ENCODE measurements at places on chromosomes 7 and 10.
A peak's percentile ranks its signal among the peaks of the same experiment; 100 is the strongest.

GRCh38 chr7:23383225-23383624, 84.1 kb downstream of the MALSU1 start:
- no peak for DNase-seq

DNA sequence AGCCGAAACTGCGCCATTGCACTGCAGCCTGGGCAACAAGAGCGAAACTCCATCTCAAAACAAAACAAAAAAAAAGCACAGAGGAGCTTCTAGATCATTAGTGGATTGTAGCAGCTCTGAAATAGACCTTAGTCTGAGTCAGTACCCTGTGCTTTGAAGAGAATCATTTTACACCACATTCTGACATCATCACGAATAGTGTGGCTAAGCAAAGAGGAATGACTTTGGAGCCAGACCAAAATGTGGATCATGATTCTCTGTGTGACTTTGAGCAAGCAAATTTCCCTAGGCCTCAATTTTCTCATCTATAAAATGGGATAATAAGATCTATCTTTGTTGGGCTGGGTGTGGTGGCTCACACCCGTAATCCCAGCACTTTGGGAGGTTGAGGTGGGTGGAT, 618.9 kb downstream of the CALN1 start:
- DNase-seq: no peak

GRCh38 chr7:115850774-115851173, 179.8 kb downstream of the TFEC start:
- DNase-seq: no peak

- no peak for DNase-seq
Measured at GRCh38 chr10:11499425-11500071, 111.9 kb downstream of the USP6NL start.

GRCh38 chr10:124291001-124291701, 127.6 kb downstream of the OAT start:
- DNase-seq: peak; percentile 95

DNA sequence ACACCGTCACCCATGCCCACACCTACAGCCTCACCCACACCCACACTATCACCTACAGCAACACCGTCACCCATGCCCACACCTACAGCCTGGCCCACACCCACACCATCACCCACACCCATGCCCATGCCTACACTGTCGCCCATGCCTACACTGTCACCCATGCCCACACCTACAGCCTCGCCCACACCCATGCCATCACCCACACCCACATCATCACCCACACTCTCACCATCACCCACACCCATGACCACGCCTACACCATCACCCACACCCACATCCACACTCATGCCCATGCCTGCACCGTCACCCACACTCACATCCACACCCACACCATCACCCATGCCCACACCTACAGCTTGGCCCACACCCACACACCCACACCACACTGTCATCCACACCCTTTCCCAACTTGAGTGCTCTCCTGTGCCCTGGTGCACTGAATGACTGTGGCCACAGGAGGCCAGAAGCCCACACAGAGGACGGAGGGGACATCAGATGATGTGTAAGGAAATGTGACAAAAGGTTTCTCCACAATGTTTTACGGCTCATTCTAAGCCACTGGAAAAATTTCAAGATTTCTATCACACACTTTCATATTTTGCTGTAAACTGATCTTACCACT, 153.3 kb downstream of the WDR37 start:
- no peak for DNase-seq

DNA sequence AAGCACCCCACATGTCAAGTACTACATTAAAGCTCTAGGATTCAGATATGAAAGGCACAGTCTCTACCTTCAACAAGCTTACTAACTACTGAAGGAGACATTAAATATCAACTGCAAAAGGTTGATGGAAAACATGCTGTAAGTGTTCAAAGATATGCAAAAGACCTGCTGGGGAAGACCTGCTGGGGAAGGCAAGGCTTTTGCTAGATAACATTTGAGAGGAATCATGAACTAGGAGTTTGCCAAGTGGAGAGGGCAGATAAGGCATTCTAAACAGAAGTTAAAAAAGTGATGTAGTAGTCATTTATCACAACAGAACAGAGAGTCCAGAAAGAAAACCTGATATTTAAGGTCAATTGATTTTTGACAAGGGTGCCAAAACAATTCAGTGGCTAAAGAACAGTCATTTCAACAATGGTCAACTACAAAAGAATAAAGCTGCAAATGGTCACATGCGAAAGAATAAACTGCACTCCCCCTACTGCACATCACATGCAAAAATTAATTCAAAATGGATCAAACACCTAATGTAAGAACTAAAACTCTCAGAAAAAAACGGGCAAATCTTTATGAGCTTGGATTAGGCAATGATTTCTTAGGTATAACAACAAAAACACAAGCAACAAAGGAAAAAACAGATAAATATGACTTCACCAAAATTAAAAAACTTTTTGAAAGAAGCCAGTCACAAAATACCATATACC, 23.0 kb upstream of the MSS51 start:
- no peak for DNase-seq

DNA sequence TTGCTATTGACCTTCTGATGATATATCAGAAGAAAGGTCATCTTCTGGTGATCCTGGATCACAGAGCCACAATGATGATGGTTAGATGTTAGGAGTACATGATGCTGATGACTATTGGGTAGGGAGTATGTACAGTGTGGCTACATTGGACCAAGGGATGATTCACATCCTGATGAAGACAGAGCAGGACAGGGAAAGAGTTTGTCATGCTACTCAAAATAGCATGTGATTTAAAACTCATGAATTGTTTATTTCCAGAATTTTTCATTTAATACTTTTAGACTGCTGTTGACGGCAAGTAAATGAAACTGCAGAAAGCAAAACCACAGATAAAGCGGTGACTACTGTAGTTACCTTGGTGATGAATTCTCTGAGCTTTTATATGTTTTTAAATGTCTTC, 397.3 kb downstream of the PPP1R3A start:
- peak; percentile 42 for DNase-seq

GRCh38 chr10:3828404-3829155, 43.6 kb upstream of the KLF6 start:
- peak; percentile 12 for DNase-seq

GRCh38 chr7:29342761-29343160, 148.2 kb downstream of the CHN2 start:
- DNase-seq: no peak

- no peak for DNase-seq
Measured at GRCh38 chr10:35636956-35637355, 5.1 kb downstream of the FZD8 start.

DNA sequence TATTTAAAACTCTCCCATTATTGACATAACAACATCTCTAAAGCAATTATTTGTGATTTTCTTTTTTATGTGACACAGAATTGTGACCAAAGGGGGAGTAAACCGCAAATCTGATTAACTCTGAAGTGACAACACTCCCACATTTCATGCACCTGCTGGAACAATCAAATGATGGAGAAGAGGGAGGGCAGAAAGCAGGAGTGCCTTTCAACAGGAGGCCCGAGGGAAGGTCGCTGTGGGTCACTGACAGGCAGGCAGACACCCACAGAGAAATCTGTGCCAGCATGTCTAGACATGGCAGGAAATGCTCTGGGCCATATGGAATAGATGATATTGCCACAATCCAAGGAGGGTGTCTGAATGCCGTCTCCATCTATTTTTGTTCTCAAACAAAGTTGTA, 247.3 kb downstream of the DOCK4 start:
- DNase-seq: no peak

DNA sequence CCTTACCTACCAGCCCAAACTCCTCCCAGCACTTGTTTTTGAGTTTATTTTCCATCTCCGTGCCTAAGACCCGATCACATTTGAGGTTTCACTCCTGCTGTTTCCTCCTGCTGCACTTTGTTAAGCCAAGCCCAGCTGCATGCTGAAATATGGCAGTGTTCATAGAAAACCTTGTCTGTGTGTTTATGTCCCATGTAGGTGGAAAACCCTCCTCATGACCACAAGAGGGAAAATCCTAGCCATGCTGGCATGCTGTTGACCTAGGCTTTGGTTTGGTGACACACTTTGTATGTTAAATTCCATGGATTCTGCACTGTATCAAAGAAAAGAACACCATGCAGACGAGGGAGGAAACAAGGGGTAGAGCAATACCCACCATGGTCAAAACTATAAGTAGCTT, 154.4 kb downstream of the CUBN start:
- no peak for DNase-seq

- DNase-seq: no peak
Measured at GRCh38 chr10:44465401-44466115, 80.7 kb upstream of the CXCL12 start.

DNA sequence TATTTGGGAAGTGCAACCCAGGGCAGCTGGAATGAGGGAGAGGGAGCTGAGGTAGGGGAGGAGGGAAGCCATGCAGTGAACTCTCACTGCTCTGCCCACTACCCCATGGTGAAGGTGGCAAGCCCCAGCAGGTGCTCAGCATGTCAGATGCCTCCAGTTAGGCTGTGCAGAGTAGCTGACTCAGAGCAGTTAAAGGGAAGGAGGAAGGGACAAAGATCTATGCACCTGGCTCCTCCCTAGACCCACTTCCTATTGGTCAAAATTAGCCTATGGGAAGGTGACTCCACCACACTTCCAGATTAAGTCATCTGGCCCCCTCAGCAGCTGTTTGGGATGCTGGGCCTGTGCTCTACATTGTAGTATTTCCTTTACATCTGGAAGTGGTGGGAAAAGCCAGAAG, 125.7 kb upstream of the MTPN start:
- no peak for DNase-seq

DNA sequence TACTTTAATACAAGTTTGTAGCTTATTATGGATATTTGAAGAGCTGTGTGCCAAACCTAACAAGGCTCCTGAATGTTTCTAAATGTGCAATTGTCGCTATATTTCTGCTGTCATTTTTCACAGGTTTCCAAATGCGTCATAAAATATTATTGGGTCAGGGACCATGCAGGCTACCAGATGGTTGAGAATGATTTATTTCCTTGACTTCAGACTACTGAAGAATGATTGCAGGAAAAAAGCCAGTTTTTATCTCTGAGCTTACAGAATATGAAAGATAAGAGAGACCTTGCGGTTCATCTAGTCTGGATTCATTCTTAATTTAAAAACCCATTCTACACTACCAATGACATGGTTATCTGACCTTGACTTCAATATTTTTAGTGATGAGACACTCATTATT, 55.2 kb downstream of the TSPAN12 start:
- no peak for DNase-seq

DNA sequence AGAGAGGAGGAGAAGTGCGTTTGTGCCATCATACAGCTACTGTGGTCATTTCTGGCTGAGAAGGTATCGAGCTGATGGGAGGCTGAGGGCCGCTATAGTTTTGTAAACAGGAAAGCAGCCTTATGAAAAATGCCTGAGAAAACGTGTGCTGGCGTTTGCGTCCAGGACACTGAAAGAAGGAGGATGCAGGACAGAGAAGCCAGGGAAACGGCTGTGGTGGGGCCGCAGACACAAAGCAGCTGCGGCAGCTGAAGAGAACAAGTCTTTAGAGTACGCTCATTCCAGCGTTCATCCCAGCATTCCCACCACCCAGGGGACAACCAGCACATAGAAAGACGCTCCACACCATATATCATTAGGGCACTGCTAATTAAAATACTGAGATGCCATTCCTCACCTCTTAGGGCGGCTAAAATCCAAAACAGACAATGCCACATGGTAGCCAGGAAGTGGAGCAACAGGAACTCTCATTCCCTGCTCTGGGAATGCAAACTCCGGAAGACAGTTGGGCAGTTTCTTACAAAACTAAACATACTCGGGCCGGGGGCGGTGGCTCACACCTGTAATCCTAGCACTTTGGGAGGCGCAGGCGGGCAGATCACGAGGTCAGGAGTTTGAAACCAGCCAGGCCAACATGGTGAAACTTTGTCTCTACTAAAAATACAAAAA, 18.4 kb downstream of the GNA12 start:
- DNase-seq: no peak

GRCh38 chr10:51079331-51079730, 5.0 kb downstream of the PRKG1 start:
- DNase-seq: no peak

- no peak for DNase-seq
Measured at GRCh38 chr7:17085186-17085585, 203.4 kb upstream of the AGR3 start.

DNA sequence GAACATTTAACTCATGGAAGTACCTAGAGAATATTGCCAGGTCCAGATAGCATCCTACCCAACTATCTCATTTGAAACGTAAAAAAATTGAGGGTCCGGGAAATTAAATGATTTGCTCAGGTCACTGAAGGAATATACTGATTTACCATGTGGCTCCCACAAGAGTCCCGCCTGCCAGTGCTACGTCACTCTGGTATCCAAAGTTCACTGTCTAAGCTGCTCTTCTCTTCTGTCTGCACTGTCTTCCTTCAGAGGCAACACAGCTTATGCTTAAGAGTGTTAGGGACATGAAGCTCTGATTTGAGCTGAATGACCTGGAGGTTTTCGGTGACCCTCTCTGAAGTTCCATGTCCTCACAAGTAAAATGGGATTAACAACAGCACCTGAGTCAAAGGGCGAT, 114.6 kb downstream of the PDE1C start:
- no peak for DNase-seq

DNA sequence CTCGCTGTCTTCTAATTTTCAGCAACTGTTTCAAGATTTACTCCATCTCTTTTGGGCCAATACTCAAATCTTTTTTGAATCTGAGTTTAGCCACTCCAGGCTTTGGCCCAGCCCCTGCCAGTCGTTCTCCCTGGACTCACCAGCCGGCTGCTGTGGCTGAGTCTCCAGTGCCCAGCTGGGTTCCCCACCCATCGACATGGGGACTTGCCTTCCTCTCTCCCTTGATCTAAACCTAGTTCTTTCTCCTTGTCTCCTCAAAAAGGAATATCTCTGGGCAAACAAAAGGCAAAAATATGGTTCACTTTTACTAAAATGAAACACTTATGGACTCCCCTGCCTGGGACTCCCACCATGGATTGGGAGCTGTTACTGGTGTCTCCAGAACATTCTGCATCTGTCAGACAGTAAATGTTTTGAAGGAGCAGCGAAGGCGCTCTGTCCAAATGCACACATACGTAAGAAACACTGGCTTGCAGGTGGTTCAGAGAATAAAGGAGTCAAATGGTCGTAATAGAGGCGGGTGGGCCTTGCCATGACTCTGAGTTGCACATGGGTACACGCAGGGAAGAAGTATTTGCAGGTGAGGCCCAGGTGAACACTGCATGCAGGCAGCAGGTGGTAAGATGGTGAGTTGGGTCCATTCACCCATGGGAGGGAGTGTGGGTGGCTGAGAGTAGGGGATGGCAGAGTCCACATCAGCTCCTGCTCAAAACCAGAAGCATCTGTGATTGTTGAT, 35.5 kb upstream of the HABP2 start:
- no peak for DNase-seq

DNA sequence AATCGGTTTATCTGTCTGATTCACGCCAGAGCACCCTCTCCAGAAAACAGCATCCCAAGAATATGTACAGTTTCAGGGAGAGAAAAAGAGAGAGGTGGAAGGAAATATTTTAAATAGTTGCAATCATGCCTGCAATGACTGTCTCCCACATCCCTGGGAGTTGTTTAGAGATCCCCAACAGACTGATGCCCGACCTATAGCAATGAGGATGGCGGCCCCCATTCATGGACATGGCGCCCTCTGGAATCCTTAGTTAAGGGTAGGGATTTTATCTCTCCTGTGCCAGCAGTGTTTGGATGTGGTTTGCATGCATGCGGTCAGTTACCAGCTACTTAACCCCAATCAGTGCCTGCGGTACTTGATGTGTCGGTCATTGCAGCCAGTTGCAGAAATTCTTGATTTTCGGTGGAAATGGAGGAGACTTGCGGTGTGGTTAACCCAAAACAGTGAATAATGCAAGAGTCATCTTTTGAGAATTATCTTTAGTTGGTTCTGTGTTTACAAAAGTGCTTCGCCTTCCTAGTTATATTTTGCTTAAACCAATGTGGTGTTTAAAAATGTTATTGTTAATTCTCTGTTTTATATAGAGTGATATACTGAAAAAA, 186.0 kb upstream of the TCF7L2 start:
- DNase-seq: no peak
